ENCODE measurements at places on chromosomes 6 and 20.

- DNase-seq: no peak
These were observed 73.3 kb upstream of the CD93 start for GRCh38 chr20:23159256-23159946.

DNA sequence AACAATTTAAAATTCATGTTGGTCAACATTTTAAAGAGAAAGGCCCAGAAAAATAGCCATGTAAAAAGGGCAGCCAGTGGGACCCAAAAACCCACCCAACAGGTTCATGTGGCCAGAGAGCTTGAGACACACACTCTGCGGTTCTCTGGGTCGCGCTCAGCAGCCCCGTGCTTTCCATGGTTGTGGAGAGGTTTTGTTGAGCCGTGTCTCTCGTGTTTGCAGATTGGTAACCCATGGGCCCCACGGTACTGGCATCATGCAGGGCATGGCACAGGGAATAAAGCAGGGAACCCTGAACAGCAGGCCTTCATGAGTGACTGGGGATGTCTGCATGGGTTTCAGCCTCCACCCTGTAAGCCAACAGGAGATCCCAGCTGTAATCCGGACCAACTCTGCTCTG, 127.7 kb upstream of the CST7 start:
- no peak for DNase-seq

- no peak for DNase-seq
These were observed 1143.9 kb upstream of the GJE1 start for GRCh38 chr6:140988780-140989179.

DNA sequence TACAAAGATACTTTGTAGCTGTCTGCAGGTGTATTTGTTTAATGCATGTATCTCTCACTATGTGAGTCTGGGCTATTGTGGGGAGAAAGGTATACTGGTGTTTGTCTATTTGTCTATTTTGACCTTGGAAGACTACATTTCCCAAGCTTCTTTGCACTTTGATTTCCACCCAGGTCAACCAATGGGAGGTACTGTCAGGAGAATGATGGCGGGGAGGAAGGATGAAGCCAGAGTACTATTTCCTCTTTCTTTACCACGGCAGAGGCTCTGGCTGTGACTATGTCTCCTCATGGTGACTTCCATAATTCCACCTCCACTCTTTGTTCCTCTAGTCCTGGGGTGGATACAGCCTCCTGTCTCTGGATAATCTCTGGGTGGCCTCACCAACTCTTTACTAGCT, 23.1 kb downstream of the LBP start:
- no peak for DNase-seq

DNA sequence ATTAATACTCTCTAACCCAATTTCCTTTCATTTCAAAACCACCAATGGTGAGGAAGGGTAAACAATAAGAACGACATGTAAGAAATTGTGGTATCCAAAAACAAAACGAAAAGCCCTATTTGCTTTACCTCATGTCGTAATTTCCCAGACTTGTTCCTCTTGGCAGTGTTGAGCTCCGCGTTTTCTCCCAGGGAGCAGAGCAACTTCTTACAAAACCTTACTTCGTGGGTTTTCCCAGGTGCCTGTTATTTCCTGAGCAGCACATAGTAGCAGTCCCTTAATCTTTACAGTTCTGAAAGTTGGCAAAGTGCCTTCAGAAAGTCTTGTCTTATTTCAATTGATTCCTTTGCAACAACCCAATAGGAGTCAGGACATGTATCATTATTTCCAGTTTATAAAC, 207.9 kb upstream of the MARCKS start:
- DNase-seq: peak; percentile 72

DNA sequence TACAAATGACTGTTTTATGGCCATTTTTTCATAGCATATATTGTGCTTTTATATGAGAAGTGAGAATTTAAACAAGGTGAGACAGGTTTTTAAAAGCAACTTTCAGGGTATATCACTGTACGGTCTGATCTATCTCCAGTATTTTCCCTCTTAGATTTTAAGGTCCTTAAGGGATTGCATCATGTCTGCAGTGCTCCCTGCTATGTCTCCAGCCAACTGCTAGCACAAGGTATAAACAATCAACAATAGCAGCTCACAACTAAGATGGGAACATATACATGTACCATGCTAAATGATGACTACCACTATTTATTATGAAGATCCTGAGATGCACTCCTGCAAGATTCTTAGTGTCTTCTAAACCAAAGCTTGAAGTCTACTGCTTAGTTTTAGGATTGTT, 7.2 kb downstream of the FUCA2 start:
- no peak for DNase-seq

DNA sequence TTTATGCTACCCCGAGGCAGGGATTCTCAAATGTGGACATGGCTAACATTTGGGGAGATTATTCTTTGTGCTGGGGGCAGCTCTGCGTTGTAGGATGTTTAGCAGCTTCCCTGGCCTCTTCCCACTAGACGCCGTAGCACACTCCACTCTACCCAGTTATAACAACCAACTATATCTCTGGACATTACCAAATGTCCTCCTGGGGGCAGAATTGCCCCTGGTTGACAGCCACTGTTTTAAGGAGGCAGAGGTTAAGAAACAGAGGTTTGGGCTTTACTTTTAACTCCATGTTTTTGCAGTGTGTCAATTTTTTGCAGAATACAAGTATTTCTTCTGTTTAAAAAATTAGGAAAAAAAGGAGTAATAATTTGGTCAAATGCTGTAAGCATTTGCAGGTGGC, 56.2 kb upstream of the BMP6 start:
- no peak for DNase-seq

DNA sequence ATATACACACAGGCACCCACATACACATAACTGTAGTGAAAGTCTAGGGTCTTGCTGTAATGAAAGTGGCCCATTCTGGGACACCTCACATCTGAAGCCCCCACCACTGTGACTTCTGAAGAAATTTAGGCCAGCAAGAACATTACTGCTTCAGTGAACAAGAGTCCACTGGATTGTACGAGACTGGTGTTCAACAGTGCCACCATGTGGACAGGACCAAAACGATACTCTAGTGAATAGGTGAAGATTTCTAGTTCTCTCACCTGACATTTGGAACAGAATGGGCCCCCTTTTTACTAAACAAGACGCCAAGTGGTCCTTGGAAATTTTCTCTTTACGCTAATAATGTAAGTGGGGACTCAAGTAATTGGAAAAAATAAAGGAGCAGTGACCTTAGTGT, 156.9 kb downstream of the MAFB start:
- DNase-seq: no peak

DNA sequence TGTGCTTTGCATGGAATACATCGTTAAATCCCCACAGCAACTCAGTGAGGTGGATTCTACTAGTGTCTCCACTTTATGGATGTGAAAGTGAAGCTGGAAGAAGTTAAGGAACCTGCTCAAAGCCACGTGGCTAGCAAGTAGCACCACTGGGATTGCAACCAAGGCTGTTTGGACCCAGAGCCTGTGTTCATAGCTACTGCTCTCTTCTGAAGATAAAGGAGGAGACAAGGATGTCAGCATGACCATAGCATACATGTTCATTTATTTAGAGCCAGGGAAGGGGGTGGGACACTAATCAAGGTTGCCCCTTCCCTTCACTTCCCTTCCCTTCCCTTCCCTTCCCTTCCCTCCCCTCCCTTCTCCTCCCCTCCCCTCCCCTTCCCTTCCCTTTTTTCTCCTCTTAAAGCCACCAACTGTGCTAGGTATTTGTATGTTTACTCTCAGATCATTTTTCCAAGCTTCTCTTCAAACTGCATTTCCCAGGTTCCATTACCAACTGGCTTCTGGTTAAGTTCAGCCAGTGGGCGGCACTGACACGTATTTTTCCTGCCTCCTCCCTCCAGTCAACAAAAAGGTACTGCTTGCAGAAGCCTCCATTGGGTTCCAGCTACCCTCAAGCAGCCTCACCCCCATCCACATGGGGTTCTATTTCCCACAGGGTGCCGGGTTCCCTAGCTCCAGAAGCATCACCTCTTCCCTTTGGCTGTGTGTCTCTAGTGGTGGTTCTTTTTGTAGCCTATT, 134.9 kb downstream of the BCAS1 start:
- DNase-seq: no peak

DNA sequence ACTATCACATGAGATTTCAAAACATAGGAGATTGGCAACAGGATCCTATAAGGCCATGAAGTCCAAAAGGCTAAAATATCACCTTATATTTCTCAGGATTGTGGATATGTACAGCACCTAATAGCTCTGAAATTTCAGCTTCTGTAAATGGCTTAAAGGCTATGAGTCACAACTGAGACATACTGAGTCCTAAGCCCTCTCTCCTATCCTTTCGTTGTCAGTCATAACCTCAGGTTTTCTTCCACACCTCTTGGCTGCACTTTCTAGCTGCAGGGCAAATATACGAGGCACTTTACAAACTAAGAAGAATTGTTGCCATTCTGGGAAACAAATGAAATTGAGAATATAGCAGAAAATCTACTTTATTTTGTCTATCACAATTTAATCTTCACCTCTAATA, 969.9 kb upstream of the EPHA7 start:
- no peak for DNase-seq

GRCh38 chr6:131635384-131636340, 1.4 kb upstream of the ENPP3 start:
- no peak for DNase-seq

DNA sequence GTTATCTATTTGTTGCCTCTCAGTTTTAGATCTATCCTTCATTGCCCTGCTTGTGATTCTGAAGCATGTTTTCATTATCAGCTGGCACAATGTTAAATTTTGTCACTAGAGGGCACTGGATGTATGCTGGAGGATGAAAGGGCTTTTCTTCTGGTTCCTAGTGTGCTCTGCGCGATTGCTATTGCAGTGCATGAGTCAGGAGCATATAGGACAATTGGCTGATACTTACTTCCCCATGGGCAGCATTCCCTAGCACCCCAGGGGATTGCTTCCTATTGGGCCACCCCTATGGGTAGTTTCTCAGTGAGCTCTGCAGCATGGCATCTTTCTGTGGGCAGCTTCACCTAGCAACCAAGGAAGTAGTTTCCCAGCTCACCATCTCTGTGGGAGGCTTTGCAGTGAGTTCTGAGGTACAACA, 280.3 kb upstream of the SYNCRIP start:
- no peak for DNase-seq

- DNase-seq: no peak
These were observed 3.6 kb upstream of the NHLRC1 start for GRCh38 chr6:18126121-18126520.

DNA sequence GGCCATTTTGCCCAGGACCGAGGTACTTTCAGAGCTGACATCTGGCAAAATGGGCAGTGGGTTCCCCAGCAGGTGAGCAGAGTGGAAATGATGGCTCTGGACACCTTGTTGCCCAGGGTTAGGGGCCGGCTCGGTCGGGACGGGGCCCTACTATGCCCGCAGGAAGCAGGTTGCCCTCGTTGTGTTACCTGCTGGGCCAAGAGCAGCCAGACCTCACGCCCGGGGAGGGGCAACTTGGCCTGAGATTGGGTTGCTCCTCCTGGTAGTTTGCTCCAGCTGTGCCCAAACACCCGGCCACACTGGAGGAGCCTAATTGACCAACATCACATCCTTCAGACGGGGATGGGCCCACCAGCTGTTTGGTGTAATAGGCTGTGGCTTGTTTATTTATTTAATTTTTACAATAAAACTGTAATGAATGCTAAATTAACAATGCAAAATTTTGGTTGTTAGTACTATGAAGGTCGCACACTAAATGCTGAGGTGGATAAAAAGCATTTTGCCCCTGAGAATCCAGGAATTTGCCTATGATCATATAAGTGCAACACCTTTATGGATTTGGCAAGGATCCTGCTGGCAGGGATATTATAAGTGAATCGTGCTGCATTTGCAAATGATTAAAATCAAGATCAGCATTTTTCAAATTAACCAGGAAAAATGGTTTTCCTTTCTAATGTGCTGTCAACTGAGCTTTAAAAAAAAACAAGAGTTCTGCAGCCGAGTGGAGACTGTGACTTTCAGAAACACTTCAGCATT, 26.6 kb upstream of the PCMTD2 start:
- peak; percentile 8 for DNase-seq

DNA sequence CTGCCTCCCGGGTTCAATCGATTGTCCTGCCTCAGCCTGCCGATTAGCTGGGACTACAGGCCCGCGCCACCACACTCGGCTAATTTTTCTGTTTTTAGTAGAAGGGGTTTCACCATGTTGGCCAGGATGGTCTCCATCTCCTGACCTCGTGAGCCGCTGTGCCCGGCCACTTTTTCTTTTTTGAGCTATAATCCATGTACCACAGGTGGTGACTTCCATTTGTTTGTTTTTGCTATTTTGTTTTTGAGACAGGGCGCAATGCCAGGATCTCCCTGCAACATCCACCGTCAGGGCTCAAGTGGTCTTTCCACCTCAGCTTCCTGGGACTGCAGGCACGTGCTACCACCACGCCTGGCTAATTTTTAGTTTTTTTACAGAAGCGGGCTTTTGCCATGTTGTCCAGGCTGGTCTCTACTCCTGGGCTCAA, 8.5 kb downstream of the HSPA1B start:
- DNase-seq: no peak

DNA sequence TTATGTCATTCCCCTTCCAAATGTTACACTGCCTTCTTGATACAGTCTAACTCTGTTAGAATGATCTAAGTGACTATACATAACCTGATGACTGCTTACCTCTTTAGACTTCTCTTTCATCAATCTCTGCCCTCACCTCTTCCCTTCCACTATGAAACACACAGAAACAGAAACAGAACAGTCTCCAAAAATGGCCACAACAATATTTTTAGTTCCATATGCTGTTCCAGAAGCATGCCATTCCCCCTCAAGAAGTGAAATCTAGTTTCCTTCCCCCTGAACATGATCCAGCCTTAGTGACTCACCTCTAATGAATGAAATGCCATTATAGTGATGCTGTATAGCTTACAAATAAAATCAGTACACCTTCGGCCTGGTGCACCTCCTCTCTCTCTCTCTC, 229.3 kb upstream of the TENT5A start:
- no peak for DNase-seq

DNA sequence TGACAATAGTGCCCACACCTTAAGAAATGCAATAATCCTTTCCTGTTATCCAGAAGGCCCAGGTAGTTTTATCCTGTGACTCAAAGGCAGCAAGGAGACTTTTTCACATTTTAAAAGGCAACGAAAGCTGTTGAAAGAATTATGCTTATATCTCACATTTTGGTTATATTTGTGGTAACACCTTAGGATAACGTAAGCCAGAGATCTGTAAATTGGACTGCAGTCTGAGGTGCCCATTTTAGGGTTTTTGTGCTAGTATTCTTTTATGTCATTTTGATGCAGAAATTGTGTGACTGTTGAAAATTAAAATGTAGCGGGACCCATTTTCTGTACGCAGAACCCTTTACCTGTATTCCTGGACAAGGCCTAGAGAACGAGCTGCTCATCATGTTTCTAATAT, 24.3 kb upstream of the MTHFD1L start:
- no peak for DNase-seq

- no peak for DNase-seq
These were observed 108.0 kb upstream of the DST start for GRCh38 chr6:56750686-56751085.

GRCh38 chr6:41654151-41654697, 16.0 kb downstream of the MDFI start:
- DNase-seq: no peak

- DNase-seq: no peak
These were observed 31.5 kb downstream of the CFAP61 start for GRCh38 chr20:20083807-20084206.

Measured in pancreas (tissue), 10 donors.